Stimulated activated CD8-positive, alpha-beta memory T cell treated with anti-CD3 and anti-CD28 coated beads, Interleukin-7, amount 100 ng/mL, for 1 hour (primary cell): ENCODE measurements at places on chromosomes 3 and 15.

DNA sequence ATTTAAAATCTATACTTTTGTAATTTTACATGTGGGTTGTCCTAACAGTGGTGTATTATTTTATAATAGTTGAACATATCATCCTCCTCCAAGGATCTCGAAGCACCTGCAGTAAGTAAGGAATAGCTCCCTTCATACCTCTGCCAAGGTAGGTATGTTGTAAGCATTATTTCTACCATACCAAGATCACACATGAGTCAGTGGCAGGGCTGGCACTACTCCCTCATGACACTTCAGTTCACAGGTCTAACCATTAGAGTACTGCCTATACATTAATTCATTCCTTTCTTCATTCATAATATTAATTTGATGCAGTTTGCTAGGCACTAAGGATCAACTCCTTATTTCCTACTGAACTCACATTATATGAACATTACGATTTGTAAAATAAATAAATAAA is 11.9 kb upstream of the LEKR1 start:
- DNase-seq = no peak

DNA sequence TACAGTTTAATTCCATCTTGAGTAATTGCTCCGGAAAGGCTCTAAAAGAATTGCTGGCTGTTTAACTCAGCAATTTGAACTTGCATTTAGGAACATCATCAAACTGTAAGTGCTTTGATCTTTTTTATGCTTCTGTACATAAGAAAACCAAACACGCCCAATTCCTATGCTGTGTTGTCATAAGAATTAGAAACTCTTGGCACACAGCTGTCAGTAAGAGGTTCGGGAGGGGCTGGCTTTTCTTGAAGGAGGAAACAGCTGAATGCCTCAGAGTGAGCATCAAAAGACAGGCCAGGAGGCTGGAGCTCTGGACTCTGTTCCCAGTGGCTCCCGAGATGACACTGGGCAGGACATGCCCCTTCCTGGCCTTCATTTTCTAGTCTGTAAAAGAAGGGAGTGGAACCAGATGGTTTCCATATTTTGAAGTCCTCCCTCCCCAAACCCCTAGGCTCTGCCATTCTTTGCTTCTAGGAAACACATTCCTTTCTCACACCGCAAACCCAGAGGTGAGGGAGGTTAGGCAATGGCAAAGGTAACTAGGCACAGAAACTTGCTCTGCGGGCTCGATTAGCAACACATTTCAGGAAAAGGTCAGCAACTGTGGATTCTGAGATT is 73.7 kb upstream of the DLG1 start:
- no peak for DNase-seq

GRCh38 chr3:194141415-194142155 is 5.6 kb downstream of the HES1 start:
- DNase-seq = no peak

DNA sequence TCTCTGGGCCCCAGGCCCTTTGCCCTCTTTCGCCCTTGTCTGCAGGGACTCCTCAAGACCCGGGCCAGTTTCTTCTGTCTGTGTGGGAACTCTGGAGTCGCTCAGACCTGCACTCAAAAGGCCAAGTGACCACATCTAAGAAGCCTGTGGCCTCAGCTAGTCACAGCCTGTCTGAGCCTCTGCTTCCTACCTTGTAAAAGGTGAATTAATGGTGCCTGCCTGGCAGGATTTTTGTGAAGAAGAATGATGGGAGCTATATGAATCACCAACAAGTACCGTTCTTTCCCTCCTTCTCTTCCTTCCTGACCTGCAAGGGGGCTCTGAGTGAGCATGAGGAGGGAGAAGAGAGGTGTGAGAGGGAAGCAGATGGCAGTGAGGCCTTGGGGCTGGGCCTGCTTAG is 7.5 kb downstream of the PLIN1 start:
- no peak for DNase-seq

DNA sequence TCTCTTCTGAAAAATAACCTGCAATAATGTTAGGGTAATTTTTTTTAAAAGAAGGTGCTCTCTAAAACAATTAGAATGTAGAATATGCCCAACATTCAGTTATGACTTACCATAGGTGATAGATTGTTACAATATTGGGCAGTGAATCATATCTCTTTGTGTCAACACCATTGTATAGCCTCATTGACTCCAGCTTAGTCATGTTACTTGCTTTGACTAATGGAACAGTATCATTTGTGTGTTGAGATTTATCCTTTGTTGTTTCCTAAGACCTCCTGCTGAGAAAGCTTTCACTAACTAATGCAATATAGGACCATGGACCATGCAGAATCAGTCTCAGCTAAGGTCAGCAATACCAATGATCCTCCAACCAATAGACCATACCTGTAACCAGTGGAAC is 1106.4 kb downstream of the SI start:
- DNase-seq = no peak

DNA sequence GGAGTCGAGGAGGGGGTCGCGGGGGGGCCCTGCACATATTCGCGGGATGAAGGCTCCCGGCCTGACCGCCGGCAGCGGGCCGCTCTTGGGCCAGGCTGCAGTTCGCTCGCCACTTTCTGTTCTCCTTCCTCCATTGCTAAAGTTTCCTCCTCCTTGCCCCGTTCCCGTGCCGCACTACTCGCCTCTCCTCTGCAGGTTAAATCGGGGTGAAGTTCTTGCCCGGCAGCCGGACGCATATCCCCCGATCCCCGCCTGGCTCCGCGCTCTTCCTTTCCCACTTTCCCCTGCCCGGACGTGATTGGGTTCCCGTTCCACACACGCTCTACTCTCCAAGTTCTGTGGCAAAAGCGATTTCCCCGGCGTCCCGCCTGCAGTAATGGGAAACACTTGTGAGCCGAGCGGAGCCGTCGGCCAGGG is 556 bp downstream of the CRYBG3 start:
- DNase-seq = no peak

DNA sequence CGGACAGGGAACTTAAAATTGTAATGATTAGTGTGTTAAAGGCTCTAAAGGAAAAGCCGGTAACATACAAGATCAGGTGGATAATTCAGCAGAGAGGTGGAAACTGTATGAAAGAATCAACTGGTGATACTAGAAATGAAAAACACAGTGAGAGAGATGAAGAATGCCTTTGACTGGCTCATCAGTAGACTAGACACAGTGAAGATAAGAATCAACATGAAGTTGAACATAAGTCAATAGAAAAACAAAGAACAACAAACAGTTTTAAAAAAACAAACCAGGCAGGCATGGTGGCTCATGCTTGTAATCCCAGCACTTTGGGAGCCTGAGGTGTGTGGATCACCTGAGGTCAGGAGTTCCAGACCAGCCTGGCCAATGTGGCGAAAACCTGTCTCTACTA is 82.1 kb downstream of the KLF13 start:
- no peak for DNase-seq

DNA sequence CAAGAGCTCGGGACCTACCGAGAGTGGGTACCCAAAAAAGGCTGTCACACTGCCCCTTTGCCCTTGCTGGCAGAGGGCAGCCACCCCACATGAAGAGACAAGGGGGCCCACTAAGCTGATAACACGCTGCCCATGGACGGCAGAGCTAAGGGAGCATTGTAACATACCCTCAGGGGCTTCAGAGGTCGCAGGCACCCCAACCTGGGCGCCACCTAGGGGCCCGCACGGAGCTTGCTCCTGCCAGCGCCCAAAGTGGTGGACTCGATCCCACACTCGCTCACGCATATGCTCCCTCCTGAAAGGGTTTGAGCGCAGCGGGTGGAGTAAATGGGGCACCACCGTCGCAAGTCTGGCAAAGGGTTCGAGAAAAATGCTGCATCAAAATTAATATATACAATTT is 975.4 kb downstream of the ZPLD1 start:
- DNase-seq = no peak

GRCh38 chr15:93527374-93528050 is 438.5 kb upstream of the RGMA start:
- DNase-seq = no peak

GRCh38 chr3:514192-514591 is 317.6 kb downstream of the CHL1 start:
- no peak for DNase-seq

DNA sequence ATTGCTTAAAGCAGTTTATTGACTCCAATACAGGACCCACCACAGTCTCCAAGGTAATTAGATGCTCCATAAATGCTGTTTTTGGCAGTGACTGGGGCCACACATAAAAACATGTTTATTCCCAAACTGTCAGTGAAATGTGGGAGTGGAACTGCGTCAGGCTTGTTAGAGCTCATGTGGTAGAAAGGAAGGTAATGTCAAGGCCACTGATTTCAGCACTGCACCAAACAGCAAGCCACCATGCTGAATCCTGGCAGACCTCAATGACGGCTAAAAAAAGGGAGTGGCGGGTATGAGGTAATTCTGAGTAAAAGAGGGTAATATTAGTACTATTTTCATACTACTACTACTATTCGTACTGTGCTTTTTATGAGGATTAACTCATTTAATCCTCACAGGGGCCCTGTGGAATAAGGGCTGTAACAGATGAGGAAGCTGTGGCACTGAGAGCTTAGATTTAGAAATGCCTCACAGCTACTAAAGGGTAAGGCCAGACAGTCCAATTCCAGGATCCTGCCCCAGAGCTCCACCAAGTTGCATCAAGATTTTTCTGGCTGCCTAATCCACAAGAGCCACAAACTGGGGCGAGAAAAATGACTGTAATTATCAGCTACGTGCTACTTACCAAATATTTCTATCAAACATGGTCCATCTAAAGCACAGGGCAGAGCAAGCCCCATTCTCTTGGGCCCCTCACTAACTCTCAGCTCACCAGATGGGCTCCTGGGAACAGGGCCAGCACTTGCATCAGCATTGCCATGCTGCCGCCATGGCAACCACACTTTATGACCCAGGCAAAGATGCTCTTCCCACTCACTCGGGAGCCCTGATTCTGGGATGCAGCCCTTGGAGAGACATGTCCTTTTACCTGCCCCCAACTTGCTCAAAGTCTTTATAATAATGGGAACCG is 83.6 kb upstream of the SPATA12 start:
- DNase-seq = no peak

GRCh38 chr3:187291512-187292132 is at the start of gene MASP1:
Gene MASP1 (minus strand): TSS chr3:187291737. CDS start chr3:187291632, 105 bp downstream.
- DNase-seq = no peak

DNA sequence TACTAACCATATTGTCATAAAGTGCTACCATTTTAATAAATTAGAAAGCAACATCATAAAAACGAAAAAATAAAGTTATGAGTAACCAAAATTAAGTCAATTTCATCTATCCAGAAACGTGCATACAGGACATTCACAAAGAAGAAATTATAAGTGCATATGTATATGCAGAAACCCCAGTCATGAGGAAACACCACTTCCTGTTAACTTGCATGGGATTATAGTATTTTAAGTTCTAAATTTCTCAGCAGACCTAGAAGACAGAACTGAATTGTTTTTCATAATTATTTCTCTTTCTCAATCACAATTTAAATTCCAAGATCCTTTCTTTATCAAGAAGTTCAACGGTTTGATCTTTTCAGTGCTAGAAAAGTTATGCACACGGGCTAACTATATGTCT is 1.4 kb upstream of the KBTBD8 start:
- DNase-seq = no peak

DNA sequence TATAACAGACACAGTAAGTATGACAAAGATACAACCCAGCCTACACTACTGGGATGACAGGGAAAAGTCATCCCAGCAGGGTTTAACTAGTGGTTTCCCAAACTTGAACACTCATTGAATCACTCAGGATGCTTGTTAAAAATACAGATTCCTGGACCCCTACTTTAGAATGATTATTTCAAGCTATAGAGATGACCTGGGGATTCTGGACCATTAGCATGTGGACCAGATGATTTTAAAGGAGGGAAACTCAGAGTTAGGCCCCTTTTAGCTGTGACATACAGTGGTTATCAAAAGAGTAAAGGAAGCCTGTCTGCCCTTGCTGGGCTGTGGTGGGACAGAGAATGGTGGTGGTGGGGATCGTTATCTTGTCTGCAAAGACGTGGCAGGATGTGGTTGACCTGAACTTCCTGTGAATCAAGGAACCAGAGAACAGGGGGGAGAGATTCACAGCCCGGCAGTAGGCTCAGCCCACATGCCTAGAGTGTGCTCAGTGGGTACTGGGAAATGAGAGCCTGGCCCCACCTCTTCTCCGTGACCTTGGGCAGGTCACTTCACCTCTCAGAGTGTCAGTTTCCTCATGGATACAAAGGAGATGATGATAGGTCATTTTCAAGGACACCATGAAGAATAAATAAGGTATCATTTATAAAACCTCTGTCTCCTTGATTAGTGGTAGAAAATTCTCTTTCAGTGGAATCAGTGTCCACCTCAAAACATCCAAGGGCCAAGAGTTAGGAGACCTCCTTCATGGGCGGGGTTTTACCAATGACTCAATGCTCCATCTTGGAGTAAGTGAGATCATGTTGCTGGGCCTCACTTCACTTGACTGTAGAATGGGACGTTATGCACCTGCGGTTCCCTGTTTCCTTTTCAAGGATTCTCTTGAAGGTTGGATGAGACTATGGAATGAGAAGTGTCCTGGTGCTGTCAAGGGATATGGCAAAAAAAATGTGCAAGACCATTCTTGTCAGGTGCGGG is 306.5 kb downstream of the RPLP1 start:
- peak; percentile 63 for DNase-seq

DNA sequence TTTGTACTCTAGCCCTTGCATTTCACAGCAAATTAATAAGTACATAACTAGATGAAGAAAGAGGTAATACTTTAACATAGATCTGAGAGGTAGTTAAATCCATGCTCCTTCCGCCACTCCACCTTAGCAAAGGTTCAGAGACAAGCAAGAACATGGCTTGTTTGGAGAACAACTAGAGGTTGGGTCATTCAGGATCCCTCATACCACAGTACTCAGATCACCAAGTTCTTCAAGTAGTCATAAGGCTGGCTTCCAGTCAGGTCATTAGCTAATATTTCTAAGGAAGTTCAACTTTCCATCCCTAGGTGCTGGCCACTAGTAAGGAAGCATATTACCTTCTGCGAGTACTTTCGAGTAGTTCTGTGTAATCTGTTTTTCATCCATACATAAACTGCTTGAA is 44.1 kb downstream of the CD200R1 start:
- no peak for DNase-seq

DNA sequence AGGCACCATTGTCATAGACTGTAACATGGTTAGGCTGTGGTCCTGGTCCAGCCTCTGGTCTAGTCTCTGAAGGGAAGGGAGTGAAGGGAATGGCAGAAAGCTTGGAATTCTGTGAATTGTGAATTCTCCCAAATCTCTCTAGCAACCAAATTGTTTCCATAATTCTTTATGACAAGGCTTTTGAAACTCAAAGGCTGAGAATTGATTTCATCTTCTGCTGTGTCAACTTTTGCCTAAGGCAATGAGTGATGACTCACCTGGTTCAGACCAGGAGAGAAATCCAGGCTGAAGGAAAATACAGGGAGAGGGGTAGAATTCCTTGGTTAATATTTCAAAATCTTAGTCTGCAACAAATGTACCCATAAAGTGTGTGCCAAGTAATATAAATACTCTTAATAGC is 82.6 kb upstream of the ADPGK start:
- DNase-seq = no peak

GRCh38 chr3:129506231-129506742 is 22.2 kb upstream of the RHO start:
- DNase-seq = no peak

- DNase-seq = no peak
Measured at GRCh38 chr3:178485756-178486155, 50.5 kb upstream of the KCNMB2 start.

- DNase-seq = no peak
Measured at GRCh38 chr3:40615110-40615915, 90.6 kb downstream of the ZNF621 start.
